ENCODE measurements at places on chromosomes 2 and 18.
A peak's percentile ranks its signal among the peaks of the same experiment; 100 is the strongest.

DNA sequence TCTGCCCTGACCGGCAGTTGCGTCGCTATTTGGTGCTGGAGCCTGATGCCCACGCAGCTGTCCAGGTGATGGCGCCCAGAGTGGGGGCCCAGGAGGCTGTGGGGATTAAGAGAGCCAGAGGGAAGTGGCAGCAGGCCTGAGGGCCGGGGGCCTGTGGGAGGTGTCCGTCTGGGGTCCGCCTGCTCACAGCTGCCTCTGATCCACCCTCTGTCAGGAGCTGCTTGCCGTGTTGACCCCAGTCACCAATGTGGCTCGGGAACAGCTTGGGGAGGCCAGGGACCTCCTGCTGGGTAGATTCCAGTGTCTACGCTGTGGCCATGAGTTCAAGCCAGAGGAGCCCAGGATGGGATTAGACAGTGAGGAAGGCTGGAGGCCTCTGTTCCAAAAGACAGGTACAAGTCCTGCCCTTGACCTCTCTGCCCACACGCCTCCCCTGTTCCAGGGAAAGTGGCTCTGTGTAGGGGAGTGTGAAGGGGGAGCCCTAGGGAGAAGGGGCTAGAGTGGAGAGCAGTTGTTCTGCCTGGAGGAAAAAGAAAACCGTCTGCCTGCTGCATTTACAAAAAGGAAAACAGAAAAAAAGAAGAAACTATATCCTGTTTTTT, 11.6 kb downstream of the STK11IP start:
- no peak for DNase-seq

GRCh38 chr2:212414767-212415211, 123.8 kb downstream of the ERBB4 start:
- no peak for DNase-seq

GRCh38 chr2:3489764-3490115, 29.6 kb downstream of the ADI1 start:
- no peak for DNase-seq

GRCh38 chr2:46481198-46482193, 2.1 kb downstream of the TMEM247 start:
- no peak for DNase-seq

GRCh38 chr2:73779467-73780236, at the start of gene DUSP11:
Gene DUSP11 (minus strand): TSS chr2:73780103. CDS start chr2:73779974, 129 bp downstream.
- peak; percentile 96 for DNase-seq

DNA sequence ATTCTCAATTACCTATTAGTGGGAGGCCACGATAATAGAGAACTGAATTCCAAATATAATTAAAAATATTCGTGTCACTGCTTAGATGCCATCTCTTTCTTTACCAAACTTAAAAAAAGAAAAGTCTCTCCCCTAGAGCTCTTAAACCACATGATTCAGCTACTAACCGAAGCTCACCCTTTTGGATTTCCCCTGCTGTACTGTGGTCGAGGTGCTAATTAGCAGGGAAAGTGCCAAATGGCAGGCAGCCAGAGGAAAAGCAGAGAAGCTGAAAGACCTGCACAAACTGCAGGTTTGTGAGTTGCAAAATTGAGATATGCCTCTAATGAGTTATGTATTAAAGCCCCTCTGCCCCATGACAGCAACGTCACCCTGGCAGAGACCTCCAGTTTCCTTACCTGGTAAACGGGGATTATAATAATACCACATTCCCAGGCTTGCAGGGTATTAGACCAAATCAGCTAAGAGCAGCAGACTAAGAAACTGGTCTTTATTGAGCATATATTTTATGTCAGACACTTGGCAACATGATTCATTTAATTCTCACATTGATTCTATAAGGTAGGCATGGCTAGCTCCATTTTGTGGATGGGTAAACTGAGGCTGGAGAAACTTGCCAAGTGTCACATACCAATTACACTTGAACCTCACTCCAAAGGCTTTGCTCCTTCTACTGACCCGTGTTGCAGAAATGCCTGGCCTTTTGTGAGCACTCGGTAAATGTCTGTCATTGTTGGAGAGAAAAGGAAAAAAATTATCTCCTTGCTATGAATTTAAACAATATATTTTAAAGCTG, 259.7 kb downstream of the LPIN1 start:
- peak; percentile 39 for DNase-seq

DNA sequence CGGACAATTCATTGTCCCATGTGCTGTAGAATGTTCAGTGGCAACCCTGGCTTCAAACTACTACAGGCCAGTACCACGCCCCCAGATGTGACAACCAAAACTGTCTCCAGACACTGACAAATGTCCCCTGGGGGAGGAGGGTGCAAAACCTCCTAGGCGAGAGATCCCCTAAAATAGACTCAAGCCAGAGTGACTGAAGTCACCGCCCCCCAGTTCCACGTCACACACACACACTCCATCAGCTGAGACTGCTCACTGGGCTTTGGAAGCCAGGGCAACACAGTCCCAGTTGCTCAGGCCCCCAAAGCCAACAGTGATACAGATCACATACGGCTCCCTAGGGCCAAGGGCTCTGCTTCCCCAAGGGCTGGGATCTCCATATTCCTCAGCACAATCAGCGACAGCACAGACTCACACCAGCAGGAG, 19.1 kb downstream of the HDAC4 start:
- DNase-seq: no peak

All from iPS-NIHi11 (cell line).